Stimulated activated CD4-positive, alpha-beta T cell treated with anti-CD3 and anti-CD28 coated beads, Interleukin-2, amount 100 ng/mL, for 4 hours (primary cell): ENCODE measurements at places on chromosomes 6 and 20.
A peak's percentile ranks its signal among the peaks of the same experiment; 100 is the strongest.

DNA sequence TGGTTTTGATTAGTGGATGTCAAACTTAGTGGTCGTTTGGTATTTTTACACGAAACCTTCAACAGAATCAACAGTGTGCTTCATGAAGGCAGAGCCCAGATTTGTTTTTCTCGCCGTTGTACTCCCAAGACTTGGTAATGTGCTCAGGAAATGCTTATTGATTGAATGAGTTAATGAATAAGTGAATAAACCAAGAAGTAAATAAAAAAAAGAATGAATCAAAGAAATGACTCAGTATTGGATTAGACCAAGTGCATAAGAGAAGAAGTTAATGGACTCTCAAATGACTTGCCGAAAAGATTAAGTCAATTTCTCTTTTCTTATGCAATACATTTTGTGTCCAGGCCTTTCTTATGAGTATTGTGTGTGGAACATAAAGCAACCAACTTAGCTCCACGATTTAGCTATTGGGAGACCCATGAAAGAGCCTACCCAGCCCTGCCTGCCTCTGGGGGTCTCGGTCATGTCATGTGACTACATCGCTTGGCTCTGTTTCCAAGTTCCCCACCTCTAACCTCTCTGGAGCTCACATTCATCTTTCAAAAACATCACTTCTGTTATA is 10.6 kb upstream of the FUCA2 start:
- no peak for DNase-seq

GRCh38 chr20:57498425-57499400 is 26.2 kb downstream of the CTCFL start:
- no peak for DNase-seq

- no peak for DNase-seq
Observed at GRCh38 chr6:44664716-44665115, 277.2 kb downstream of the CDC5L start.

GRCh38 chr6:149108038-149108748 is 209.3 kb upstream of the TAB2 start:
- no peak for DNase-seq

GRCh38 chr20:64069614-64070243 is 6.7 kb downstream of the TCEA2 start:
- no peak for DNase-seq

DNA sequence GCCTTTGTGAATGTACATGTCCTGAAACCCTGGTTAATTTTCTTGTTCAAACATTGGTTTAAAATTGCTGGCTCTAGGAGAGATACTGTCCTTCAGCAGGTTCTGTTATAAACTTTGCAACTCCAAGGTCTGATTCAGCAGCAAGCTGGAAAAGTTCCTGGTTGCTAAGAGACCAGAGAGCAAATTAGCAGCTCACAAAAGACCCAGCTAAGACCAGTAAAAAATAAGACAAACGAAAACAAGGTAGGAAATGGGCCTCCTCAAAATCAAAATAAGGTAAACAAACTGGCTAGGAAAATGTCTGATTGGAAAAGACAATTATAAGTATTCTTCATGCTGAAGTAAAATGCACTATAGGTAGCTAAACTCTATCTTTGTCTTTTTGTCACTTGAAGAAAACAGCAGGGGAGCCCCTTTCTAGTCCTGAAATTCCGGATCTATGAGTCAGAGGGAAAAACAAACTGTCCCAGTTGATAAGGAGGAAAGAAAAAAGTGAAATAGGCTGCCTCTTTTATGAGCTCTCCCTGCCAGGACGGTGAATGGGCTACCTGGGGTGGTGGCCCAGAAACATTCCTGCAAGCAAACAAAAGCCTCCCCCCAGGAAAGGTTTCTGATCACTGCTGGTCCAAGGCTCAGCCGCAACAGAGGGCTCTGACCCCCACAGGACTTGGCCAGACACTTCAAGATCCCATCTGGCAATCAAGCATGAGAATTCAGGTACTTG is 41.6 kb downstream of the UNC5CL start:
- no peak for DNase-seq

- DNase-seq, result no peak
Observed at GRCh38 chr20:18822832-18823231, 9.2 kb downstream of the SCP2D1 start.

DNA sequence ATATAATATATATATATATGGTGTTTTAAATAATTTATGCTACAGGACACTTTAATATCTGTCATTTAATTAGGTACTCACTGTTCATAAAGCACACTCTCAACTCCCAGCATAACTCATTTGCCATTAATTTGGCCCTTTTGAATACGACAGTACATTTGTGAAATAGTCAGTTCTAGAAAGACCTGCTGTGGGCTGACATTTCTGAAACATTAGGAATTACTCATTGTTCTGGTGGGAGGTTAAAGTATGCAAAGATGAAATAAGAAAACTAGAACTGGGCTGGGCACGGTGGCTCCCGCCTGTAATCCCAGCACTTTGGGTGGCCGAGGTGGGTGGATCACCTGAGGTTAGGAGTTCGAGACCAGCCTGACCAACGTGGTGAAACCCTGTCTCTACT is 497.5 kb downstream of the UTRN start:
- no peak for DNase-seq

DNA sequence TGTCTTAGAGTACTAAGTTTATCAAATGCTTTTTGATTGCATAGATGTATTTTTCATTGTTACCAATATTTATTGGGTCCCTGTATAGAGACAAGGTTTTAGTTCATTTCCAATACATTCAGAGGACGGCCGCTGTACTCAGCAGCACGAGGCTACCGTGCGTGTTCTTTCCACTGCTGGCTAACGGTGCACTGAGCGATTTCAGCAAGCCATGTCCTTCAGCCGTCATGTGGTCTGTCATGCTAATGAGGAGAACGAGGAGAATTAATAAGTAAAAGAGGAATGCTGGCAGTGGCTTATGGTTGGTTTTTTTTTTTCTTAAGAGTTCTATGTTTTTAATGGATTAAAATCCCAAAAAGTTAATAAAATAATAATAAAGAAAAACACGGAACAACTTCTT is 253.6 kb downstream of the ARID1B start:
- DNase-seq, result no peak

- DNase-seq, result no peak
Observed at GRCh38 chr6:66860328-66860727, 1153.3 kb upstream of the EYS start.

DNA sequence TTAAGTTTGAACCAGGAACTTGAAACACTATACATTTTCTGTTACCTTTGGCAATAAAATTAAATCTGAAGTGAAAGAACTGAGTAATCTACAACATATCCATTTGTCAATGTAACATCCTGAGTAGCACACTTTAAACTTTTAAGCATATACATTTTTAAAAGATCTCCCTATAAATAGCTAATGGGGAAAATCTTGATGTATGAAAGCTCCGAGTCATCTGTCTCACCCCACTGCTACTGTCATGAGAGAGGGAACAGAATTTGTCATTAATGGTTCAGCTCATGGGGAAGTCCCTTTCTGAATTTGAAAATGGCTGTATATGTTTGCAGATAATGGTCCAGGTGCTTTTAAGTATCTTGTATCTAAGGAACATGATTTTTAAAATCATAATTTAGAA is 55.2 kb upstream of the NOX3 start:
- no peak for DNase-seq

DNA sequence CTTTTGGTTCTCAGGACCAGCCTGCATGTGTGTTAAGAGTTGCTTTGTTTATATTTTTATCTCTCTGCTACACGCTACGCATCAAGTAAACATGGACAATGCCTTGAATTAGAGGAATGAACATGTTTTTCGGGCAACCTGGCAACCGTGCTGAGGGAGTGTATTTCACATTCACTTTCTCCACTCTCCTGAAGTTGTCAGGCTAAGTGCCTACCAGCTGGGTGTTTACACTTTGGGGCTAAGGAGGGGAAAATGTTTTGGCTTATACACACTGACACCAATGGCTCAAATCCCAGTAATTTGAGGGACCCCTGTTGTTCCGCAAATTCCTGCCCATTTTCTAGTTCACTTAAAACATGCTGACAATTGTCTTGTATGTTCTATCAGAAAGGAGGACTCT is 141.5 kb upstream of the PDE7B start:
- DNase-seq, result no peak

DNA sequence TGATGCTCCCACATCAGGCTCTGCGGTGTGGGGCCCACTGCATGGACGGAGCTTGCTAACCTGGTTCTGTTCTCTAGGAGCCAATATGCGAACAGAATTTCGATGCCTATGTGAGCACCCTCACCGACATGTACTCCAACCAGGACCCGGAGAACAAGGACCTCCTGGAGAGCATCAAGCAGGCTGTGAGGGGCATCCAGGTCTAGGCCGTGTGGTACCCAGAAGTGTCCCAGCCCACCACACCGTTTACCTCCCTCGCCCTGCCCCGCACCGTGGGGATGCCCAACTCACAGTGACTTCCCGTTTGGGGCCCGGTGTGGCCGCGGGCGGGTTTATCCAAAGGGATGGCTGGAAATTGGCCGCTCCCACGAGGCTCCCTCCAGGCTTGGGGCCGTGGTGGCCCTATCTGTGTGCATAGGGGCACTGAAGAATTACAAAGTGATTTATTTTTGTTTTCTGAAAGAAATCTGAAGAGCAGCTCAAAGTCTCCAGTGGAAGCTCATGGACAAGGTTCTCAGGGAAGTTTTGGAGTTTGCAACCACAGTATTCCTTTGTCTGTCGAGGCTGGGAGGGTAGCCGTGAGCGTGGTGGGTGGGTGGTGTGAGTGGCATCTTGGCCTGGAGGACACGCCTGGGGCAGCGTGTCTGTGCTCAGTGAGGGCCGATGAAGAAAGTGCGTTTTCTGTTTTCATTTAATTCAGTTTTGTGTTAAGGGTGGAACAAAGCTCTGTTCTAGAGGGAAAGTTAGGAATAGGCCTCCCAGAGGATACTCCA is 15.1 kb upstream of the PCMTD2 start:
- DNase-seq, result no peak

- DNase-seq, result peak; percentile 44
Observed at GRCh38 chr6:129709769-129710449, at the start of gene ARHGAP18. ARHGAP18 (minus strand) TSS chr6:129710177; CDS start chr6:129710136, 41 bp downstream.

- DNase-seq, result no peak
Observed at GRCh38 chr20:57323034-57323433, 6.6 kb upstream of the SPO11 start.

GRCh38 chr20:39503902-39504709 is 542.0 kb downstream of the DHX35 start:
- DNase-seq, result no peak

DNA sequence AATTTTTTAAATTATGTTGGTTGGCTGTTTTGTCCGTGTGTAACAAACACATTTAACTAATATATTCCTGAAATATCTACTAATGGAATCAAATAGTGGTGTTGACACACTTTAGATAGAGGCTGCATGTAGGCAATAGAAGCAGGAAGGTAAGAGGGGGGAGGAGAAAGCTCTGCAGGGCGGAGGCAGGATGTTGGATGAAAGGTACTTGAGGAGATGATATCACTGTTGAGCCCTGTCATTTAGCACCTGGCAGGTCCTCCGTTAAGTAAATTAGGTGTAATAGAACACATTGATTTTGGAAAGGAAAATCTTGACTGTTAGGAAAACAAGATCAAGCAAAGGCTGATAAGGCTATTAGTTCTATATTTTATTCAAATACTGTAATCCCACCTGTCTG is 618.7 kb downstream of the PKHD1 start:
- no peak for DNase-seq

GRCh38 chr6:3962291-3963280 is 113.4 kb downstream of the FAM50B start:
- DNase-seq, result no peak

- no peak for DNase-seq
Observed at GRCh38 chr6:41639809-41640371, 1.6 kb downstream of the MDFI start.

GRCh38 chr6:109891924-109892323 is 86.2 kb upstream of the GPR6 start:
- no peak for DNase-seq

GRCh38 chr6:158758451-158758860 is 60.7 kb downstream of the EZR start:
- DNase-seq, result no peak

DNA sequence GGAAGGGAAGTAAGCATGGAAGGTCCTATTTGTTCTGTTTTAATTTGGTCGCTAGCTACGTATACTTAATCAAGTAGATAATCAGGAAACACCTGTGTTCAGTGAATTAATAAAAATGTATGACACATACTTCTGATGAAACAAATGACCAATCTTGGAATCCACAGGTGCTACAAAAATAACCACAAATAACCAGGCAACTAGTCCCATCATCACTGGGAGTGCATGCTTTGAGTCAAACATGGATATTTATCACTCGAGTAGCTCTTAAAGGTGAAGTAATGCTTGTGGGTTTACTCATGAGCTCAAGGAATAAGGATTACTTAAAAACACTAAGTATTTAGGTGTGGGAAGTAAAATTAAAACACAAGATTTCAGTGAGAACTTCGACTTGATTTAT is 285.6 kb upstream of the ID4 start:
- DNase-seq, result no peak

GRCh38 chr6:118408863-118409262 is 139.2 kb upstream of the PLN start:
- DNase-seq, result no peak

GRCh38 chr6:150887978-150888563 is 22.6 kb downstream of the MTHFD1L start:
- DNase-seq, result no peak

- no peak for DNase-seq
Observed at GRCh38 chr6:157224178-157224950, 99.0 kb downstream of the TMEM242 start.

DNA sequence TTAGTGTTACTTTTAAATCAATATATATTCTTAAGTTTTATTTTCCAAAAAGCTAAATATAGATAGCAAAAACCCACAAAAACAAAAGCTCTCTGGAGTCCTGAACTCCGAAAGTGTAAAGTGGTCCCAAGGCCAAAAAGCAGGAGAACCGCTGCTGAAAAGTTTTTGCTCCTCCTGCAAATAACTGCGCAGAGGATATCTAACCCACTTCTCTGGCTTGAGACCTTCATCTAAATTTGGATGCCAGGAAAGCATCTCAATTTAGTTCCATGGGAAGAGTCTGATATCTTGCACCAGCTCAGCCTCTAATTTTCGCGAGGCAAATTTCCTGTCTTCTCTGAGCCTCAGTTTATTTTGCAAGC is 523 bp downstream of the MRPS10 start:
- DNase-seq, result no peak
